ENCODE measurements at places on chromosomes 6 and 20.

DNA sequence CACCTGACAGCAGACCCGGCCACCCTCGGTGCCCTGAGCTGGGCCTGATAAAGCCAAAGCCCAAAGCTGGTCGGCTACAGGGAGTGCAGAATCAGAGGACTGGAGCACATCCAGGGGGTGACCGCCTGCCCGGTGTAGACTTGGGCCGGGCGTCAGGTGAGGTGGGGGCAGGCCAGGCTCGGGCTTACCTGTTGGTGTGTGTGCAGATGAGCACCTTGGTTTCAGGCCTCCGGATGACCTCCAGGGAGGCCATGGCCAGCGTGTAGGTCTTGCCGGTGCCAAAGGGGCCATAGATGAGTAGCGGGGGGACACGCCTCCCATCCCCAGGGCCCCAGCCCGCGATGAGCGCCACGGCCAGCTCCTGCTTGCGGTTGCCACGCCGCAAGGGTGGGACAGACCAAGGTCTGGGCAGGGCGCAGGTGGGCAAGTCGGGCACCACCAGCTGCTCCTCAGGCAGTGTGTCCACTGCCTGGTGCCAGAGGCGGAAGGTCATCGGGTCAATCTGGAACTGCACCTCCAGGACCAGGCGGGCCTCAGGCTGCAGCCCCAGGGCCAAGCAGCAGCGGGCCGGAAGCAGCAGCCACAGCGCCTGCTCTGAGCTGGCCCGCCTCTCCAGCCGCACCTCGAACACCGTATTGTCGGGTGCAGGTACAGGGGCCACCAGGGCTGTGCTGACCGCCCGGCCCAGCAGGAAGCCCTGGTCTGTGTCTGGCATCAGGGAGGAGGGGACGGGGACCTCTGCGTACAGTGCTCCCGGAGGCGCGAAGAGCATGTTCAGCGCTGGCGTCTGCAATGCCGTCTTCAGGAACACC is 5.7 kb downstream of the HELZ2 start:
- DNase-seq: no peak

- DNase-seq: no peak
These were observed 141.2 kb downstream of the FAM83B start for GRCh38 chr6:54987633-54988290.

GRCh38 chr6:78611886-78612480 is 255.4 kb upstream of the IRAK1BP1 start:
- no peak for DNase-seq

- DNase-seq: no peak
These were observed 5.1 kb downstream of the RPL10A start for GRCh38 chr6:35473075-35473849.

DNA sequence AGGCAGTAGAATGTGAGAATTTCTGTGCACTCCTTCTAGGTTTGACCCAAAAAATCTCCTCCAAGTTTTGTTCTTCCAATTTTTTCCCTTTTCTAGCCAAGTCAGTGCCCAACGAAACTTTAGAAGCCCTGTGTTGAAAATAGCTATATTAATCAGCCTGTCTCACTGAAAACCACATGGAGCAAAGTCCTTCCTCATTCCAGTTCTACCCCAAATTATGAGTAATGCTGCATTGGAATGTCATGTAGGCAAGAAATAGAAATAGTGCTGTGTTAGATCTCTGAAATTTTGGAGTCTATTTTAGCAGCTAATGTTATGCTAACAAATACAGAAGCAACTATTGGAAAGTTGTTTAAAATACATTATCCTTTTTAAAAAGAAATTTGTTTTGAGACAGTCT is 725.5 kb downstream of the TBC1D32 start:
- DNase-seq: no peak

- DNase-seq: no peak
These were observed 1008.4 kb downstream of the PHF3 start for GRCh38 chr6:64644024-64644423.

GRCh38 chr6:135703621-135704020 is 147.9 kb upstream of the PDE7B start:
- peak; percentile 55 for DNase-seq

- DNase-seq: no peak
These were observed 65.7 kb downstream of the TRDN start for GRCh38 chr6:123570813-123571684.

DNA sequence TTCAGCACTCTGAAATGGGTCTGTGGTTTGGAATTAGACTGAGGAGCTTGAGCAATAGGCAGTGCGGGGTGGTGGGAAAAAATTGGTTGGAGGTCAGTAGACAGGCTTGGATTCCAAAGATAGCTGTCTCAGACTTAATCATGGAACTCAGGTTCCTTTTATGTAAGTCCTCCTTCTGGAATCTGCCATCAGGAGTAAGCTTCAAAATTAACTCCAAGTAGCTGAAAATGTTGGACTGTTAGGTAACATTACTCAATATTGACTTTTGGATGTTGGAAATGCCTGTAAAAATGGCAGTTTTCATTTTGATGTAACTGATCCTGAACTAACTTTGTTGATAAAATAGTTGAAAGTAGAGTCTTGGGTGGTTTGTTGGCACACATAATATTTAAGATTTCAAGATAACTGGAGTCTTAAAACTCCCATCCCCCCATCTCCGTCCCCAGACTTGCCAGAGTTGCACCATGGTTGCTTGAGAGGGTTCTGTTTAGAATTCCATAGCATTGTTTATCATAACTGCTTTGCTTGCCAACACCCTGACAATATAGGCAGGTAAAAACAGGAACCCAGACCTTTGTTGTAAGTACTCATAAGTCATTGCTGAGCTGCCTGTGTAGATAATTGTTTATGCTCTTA is 83.0 kb downstream of the PHF20 start:
- DNase-seq: no peak

DNA sequence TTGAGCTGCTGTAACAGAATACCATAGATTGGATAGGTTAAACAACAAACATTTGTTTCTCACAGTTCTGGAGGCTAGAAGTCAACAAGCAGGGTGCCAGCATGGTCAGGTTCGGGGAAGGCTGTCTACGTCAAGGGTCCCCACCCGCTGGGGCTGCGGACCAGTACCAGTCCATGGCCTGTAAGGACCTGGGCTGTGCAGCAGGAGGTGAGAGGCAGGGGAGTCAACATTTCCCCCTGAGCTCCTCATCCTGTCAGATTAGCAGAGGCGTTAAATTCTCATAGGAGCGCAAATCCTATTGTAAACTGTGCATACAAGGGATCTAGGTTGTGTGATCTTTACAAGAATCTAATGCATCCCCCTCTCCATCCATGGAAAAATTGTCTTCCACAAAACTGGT is 3.8 kb downstream of the ADGB start:
- no peak for DNase-seq

- peak; percentile 80 for DNase-seq
These were observed 37.5 kb downstream of the NOX3 start for GRCh38 chr6:155418017-155418761.

GRCh38 chr6:21942897-21943296 is 349.3 kb downstream of the SOX4 start:
- DNase-seq: no peak

- DNase-seq: no peak
These were observed 281.1 kb upstream of the MAN1A1 start for GRCh38 chr6:119630561-119631192.

DNA sequence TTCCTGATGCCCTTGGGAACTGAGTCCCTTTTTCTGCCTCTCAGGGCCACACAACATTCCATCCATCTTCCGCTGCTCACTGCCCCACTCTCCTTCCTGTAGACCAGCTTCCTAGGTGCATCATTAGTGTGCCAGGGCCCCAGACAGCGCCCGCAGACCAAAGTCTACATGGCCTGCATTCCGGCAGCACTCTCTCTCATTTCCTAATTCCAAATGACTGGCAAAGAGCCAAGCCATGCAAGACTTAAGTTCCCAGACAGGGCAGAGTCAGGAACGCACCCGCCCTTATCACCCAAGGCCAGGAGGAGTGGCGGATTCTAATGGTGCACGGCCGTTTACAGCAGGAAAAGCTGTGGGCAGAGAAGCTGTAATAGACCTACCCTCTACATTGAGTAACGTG is 159.8 kb upstream of the ARID1B start:
- no peak for DNase-seq

DNA sequence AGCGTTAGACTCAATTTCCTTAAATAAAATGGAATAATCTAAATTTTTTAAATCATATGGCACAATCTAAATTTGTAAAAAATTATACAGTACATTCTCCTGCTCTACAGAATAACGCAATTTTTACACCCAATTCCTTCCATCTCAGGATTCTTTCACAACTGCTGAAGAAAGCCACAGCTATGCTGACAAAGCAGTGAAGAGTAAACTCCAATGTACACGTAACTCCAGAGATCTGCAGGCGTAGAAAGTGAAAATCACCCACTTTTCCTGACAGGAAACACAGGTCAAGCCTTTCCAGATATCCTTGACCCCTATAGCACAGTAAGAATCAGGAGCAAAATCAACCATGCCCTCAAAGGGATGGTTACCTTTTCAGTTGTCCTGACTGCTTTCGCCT is 27.4 kb downstream of the EPHA7 start:
- DNase-seq: no peak

GRCh38 chr6:56838016-56838555 is 116.8 kb upstream of the BEND6 start:
- no peak for DNase-seq

GRCh38 chr6:30013291-30013922 is 47.7 kb upstream of the POLR1H start:
- DNase-seq: no peak

DNA sequence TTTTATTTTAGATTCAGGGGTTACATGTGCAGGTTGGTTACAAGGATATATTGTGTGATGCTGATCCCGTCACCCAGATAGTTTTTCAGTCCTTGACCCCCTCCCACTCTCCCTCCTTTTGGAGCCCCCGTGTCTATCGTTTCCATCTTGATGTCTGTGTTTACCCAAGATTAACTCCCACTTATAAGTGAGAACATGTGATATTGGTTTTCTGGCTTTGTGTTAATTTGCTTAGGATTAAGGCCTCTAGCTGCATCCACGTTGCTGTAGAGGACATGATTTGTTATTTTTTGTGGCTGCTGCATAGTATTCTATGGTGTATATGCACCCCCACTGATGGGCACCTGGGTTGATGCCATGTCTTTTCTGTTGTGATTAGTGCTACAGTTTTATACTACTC is 178.6 kb downstream of the PLCB1 start:
- no peak for DNase-seq

DNA sequence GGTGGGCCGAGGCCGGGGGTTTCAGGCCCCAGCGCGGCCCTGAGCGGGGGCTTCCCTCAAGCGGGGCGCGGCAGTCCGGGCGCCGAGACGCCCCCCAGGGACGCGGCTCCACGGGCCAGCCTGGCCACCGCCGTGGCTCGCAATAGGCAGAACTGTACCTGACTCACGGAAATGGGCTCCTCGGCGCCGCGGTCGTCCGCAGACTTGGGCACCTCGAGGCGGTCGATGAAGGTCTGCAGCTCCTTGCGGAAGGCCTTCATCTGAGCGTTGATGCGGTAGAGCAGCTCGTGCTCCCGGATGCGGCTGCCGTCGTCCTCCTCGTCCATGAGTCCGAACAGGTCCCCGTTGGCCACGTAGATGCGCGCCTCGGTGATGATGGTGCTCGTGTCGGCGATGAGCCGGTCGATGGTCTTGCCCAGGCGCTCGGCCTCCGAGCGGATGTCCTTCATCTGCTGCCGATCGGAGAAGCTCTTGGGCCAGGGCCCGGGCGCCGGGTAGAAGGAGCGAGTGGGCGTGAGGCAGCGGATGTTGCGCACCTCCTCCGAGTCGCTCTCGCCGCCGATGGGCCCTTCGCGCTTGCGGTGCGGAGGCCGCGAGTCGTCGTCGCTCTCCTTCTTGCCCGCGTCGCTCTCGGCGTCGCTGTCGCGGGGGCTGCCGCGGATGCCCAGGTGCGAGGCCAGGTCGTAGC is 16.1 kb upstream of the KIAA0408 start:
- DNase-seq: no peak

- peak; percentile 88 for DNase-seq
These were observed 224.9 kb upstream of the SMLR1 start for GRCh38 chr6:130602151-130602770.

GRCh38 chr6:80921861-80922460 is 815.5 kb downstream of the BCKDHB start:
- no peak for DNase-seq

GRCh38 chr6:44006123-44006871 is 121.0 kb downstream of the MRPL14 start:
- no peak for DNase-seq

GRCh38 chr6:11214084-11214833 is 18.2 kb downstream of the NEDD9 start:
- DNase-seq: no peak

- DNase-seq: no peak
These were observed 31.4 kb downstream of the TBC1D32 start for GRCh38 chr6:121302882-121303281.

GRCh38 chr6:165486183-165487137 is 176.6 kb downstream of the PDE10A start:
- DNase-seq: no peak

- no peak for DNase-seq
These were observed 499.6 kb downstream of the RFPL4B start for GRCh38 chr6:112846681-112847080.

- peak; percentile 42 for DNase-seq
These were observed 27.6 kb downstream of the SYNJ2 start for GRCh38 chr6:158009114-158009891.

DNA sequence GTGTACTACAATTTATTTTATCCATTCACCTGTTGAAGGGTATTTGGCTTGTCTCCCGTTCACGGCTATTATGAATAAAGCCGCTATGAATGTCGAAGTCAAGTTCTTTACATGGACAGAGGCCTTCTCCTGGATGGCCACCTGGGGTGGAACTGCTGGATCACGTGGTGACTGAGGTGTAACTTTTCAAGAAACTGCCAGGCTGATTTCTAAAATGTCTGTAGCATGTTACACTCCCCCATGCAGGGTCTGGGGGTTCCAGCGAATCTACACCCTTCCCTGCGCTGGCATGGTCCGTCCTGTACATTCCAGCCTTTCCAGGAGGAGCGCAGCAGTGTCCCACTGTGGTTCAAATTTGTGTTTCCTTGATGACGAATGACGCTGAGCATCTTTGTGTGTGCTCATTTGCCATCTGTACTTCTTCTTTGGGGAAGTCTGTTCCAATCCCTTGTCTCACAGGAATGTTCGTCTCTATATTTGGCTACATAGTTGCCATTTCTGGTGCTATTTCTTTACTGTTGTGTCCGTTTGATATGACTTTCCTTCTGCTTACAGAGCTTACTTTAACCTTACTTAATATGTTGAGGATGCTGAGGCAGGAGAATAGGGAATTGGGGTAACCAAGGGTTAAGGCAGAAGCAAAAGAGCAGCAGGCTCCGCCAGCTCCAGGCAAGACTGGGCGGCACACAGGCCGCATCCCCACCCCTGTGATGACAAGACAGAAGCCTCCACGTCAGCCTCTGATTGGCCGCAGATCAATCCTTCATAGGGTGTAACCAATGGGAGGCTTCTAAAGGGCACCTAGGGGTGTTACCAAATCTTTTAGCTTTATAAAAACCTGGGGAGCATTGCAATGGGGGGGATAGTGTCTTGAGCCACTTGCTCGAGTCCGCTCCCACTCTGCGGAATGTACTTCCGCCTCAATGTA is 106.6 kb downstream of the TAF4 start:
- no peak for DNase-seq

GRCh38 chr6:128118401-128118800 is 217.5 kb upstream of the THEMIS start:
- DNase-seq: no peak

GRCh38 chr6:72894091-72894490 is 272.2 kb downstream of the KCNQ5 start:
- DNase-seq: no peak

- DNase-seq: no peak
These were observed 188.0 kb downstream of the ARHGAP18 start for GRCh38 chr6:129521946-129522345.

GRCh38 chr20:791056-791455 is 22.8 kb upstream of the SLC52A3 start:
- no peak for DNase-seq
